Ovary (tissue), 10 donors: ENCODE measurements at places on chromosomes 13 and 19. TPM values are rescaled to one million over a fixed set of nuclear protein-coding genes. Genes with fewer than 3 reads are reported as not detected.
A peak's percentile ranks its signal among the peaks of the same experiment; 100 is the strongest.

DNA sequence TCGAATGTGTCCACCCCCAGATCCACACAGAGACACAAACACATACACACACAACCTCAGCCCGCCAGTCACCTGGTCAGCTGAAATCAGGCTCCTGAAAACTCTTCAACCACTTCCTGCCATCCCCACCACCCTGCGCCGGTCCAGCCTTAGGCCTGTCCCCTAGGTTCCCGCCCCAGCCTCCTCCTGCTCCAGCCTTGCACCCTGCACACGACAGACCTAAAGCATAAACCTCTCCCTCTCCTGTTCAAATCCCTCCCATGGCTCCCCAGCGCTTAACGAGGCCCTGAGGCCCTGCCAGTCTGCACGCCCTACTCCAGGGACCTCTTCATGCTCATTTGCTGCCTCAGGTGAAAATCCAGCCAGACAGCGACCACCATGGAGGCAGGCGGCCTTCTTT lies 7.1 kb downstream of the PNMA8B start:
- no peak overlapping the region for H3K4me3 ChIP-seq
- H3K27me3 ChIP-seq = no peaks in the 10 kb centered on the region
- H3K4me1 ChIP-seq = peaks cover 21% of the 10 kb centered on the region
- H3K27ac ChIP-seq = no peak overlapping the region
- H3K36me3 ChIP-seq = no peaks in the 10 kb centered on the region

DNA sequence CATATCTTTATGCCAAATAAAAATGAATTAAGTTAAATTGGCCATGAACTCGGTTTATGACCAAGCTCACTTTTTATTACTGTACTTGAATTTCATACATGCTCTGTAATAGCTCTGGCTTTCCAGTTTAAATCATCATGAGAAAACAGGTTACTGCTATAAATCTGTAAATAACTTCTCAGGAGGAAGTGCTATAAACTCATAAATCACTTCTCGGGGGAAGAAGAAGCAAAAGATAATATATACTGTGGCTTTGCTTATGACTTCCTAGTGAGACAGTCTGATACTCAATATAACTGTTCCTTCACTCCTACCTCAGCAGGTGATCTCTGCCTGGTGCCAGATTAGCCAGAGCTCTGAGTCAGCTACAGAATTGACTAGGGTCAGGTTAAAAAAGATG lies 12.5 kb downstream of the SUPT20H start:
- H3K27me3 ChIP-seq = no peaks in the 10 kb centered on the region
- H3K27ac ChIP-seq = no peak overlapping the region
- H3K4me1 ChIP-seq = no peaks in the 10 kb centered on the region
- H3K36me3 ChIP-seq = no peaks in the 10 kb centered on the region

PLA2G4C gene
- 3.6 TPM for polyA plus RNA-seq

- H3K27ac ChIP-seq = no peak overlapping the region
- no peak for DNase-seq
- H3K36me3 ChIP-seq = no peaks in the 10 kb centered on the region
- H3K4me1 ChIP-seq = no peaks in the 10 kb centered on the region
- H3K27me3 ChIP-seq = no peaks in the 10 kb centered on the region
- H3K4me3 ChIP-seq = no peak overlapping the region
Measured at GRCh38 chr13:95533545-95534160, 18.9 kb upstream of the CLDN10 start.

FBN3 gene
- polyA plus RNA-seq = not detected

DNA sequence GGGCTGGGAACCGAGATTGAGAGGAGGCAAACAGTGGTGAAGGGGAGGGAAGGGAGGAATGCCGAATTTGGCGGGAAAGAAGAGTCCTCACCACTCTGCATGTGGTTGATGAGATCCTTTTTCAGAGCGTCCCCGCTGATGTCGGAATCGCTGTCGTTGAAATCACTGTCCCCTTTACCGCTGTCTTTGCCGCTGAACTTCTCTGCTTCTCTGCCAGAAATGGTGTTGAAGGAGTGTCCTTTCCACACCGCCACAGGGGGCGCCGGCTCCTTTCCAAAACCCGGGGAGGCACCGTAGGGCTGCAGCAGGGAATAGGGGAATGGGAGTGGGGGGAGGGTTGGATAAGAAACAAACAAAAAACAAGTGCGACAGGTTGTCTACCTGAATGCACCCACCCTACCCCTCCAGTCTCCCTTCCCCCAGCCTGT lies 3.1 kb downstream of the PCDH8 start:
- no peak overlapping the region for H3K4me3 ChIP-seq
- H3K4me1 ChIP-seq = peaks cover under 1% of the 10 kb centered on the region
- DNase-seq = no peak

SIAH3 gene
- polyA plus RNA-seq = 0.01 TPM

GRCh38 chr19:21474671-21475181 lies 30.7 kb upstream of the ZNF429 start:
- no peaks in the 10 kb centered on the region for H3K36me3 ChIP-seq
- peak; percentile 93 for DNase-seq
- H3K4me3 ChIP-seq = peak overlapping the region; percentile 34
- no peaks in the 10 kb centered on the region for H3K27me3 ChIP-seq

DNA sequence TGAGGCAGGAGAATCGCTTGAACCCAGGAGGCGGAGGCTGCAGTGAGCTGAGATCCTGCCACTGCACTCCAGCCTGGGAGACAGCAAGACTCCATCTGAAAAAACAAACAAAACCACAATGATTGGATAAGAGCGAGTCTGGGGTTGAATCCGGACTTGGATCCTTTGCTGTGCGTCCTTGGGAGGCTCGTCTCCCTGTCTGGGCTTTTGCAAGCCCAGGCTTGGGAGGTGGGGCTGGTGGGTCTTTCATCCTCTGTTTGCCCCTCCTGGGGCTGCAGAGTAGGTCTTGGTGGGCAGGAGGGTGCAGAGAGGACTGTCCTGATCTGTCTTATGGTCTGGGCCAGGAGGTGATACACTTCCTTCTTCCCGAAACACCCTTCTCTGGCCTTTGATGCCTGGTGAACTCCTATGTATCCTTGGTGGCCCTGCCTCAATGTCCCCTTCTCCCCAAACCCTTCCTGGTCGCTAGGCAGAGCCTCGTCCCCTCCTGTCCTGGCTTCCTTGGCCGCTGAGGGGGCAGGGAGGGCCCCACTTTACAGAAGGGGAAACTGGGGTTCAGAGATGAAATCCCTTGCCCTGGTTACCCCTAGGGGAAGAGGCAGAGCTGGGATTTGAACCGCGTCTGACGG lies 16.8 kb downstream of the PALM start:
- peaks cover 5% of the 10 kb centered on the region for H3K4me1 ChIP-seq
- no peaks in the 10 kb centered on the region for H3K27me3 ChIP-seq
- no peak overlapping the region for H3K27ac ChIP-seq
- no peak for DNase-seq
- no peak overlapping the region for H3K4me3 ChIP-seq

DNA sequence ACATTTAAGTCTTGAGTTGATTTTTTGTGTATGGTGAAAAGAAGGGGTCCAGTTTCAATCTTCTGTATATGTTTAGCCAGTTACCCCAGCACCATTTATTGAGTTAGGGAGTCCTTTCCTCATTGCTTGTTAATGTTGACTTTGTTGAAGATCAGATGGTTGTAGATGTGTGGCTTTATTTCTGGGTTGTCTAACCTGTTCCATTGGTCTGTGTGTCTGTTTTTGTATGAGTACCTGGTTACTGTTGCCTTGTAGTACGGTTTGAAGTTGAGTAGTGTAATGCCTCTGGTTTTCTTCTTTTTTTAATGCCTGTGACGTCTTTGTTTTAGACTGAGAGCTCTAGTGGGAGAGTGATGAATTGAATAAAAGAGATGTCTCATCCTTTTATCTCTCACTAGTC lies 83.2 kb downstream of the NBEA start:
- no peak for DNase-seq
- H3K36me3 ChIP-seq = no peaks in the 10 kb centered on the region
- H3K4me3 ChIP-seq = no peak overlapping the region
- H3K27me3 ChIP-seq = no peaks in the 10 kb centered on the region
- no peaks in the 10 kb centered on the region for H3K4me1 ChIP-seq

- no peaks in the 10 kb centered on the region for H3K4me1 ChIP-seq
- no peaks in the 10 kb centered on the region for H3K27me3 ChIP-seq
- H3K4me3 ChIP-seq = no peak overlapping the region
- no peak overlapping the region for H3K27ac ChIP-seq
- H3K36me3 ChIP-seq = no peaks in the 10 kb centered on the region
Measured at GRCh38 chr13:46844431-46844830, 47.5 kb upstream of the ESD start.
